ENCODE measurements at places on chromosomes 2 and 18. TPM values are rescaled to one million over a fixed set of nuclear protein-coding genes. Genes with fewer than 3 reads are reported as not detected.

Gene ASB18
- not detected for polyA plus RNA-seq

DNA sequence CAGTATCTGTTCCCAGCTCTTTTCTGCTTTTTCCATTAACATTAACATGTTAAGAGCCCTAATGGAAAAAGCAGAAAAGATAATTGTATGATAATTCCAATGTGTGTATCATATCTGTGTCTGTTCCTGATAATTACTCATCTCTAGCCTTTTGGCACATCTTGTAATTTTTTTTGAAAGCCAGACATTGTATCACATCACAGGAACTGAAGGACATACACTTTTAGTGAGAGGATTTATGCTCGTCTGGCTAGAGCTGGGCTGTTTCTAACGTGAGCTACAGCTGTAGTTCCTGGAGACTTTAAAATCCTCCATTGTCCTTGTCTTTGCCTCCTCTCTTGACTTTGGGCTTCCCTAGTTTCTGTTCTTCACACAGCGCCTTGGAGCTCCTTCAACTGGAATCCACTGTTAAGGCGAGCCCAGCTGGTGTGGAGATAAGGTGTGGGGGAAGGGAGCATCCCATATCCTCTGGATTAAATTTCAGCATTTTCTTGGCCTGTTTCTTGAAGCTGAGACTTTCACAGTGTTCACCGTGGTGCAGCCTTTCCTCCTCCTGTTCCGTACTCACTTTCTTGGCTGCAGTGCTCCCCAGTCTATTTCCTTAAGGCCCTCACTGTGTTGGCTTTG, 211.5 kb downstream of the GALR1 start:
- no peak overlapping the region for H3K4me3 ChIP-seq
- no peaks in the 10 kb centered on the region for H3K36me3 ChIP-seq
- DNase-seq, result no peak
- H3K27me3 ChIP-seq, result no peaks in the 10 kb centered on the region

DNA sequence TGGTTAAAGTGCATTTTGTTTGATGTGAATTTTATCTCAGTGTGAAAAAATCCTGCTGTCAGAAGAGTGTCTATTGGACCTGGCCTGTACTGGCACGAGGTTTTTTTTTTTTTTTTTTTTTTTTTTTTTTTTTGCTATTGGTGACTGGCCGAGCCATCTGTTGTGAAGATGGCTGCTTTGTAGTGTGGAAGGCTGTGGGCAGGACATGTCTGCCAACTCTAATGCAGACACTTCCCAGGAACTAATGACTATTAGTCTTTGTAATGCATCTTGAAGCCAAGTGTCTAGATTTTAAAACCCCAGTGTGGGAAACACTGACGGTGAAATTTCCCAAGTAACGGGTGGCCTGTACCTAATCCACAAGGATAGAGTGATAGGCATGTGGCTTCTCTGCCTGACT, 34.3 kb downstream of the ZAP70 start:
- peaks cover 2% of the 10 kb centered on the region for H3K36me3 ChIP-seq
- H3K27ac ChIP-seq, result no peak overlapping the region
- H3K4me1 ChIP-seq, result no peaks in the 10 kb centered on the region
- H3K27me3 ChIP-seq, result no peaks in the 10 kb centered on the region
- H3K4me3 ChIP-seq, result no peak overlapping the region

DNA sequence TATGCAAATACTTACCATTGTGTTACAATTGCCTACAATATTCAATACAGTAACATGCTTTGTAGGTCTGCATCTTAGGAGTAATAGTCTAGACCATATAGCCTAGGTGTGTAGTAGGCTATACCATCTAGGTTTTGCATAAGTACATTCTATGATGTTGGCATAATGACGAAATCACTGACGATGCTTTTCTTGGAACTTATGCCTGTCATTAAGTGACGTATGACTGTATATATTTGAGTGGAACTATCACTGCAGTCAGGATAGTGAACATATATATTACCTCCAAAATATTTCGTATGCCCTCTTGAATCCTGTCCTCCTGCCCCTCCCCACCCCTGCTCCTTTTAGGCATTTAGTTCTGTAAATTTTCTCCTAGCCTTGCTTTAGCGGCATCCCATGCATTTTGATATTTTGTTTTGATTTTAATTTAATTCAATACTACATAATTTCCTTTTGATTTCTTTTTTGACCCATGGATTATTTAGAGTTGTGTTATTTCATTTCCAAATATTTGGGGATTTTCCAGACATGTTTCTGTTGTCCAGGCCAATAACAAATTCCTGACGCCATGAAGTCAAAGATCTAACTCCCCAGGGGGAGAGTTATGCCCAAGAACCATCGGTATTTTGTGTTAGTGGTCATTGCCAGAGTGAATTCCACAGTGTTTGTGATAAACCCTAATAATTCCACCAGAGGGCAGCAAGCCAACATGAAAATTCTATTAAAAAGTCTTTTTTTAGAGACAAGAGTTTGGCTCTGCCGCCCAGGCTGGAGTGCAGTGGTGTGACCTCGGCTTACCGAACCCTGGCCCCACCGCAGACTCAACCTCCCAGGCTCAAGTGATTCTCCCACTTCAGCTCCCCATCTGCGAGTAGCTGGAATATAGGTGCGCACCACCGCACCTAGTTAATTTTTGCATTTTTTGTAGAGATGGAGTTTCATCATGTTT, 24.2 kb upstream of the CASP8 start:
- H3K27ac ChIP-seq, result no peak overlapping the region
- no peaks in the 10 kb centered on the region for H3K27me3 ChIP-seq
- H3K4me3 ChIP-seq, result no peak overlapping the region
- peak; percentile 82 for DNase-seq
- H3K36me3 ChIP-seq, result no peaks in the 10 kb centered on the region

All from aorta (tissue), 5 donors.